ENCODE measurements at places on chromosomes 3 and 15.

DNA sequence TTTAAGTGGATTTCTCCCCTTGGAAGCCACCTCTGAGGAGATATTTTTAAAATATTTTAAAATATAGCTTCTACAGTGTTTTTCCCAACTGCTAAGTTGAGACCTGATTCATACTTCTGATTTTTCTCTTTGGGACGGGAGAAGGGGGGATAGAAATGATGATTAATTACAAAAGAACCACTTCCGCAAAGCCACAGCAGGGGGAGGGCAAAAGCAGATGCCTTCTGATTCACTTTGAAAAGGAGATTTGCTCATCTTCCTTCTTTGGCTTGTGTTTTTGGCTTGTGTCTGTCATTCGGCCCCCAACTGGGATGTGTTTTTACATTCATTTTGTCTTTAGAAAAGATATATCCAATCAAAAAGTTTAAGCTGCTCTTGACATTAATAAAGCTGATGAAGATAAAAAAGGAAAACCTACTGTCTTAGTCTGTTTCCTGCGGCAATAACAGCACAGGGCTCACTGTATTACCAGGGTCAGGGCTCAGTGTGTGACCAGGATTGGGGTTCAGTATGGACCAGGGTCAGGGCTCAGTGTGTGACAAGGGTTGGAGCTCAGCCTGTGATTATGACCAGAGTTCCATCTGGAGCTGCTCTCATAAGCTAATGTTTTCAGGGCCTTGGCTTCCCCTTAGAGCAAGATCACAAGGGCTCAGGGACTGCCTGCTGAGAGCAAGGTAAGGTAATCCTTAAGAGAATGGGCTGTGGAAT is 223.2 kb downstream of the MTHFS start:
- DNase-seq, result no peak

- DNase-seq, result no peak
Observed at GRCh38 chr15:40468898-40469331, 1.9 kb upstream of the CHST14 start.

DNA sequence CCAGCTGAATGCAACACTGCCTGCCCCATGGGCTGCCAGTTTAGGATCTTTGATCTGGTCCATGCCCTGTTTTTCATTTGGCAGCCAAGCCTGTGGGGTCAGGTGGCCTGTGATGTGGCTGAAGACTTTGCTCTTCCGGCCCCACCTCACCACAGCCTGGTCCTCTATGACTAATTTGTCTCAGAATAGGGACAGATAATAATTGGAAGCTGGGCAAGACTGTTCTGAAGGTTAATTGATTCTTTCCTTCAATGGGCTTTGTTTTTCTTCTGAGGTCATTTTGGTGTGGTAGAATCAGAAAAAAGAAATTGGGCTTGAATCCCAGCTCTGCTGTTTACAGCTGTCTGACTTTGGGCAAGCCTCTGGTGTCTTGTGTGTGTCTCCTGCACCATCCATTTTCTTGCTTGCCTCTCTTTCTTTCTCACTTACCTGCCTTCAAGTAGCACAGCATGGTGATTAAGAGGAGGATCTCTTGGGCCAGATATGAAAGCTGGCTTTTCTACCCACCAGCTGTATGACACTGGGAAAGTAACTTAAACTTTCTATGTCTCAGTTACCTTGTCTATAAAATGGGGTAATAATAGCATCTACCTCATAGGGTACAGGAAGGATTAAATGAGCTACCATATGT is 24.2 kb downstream of the ABHD2 start:
- DNase-seq, result no peak

- DNase-seq, result no peak
Observed at GRCh38 chr15:25743548-25744275, 119.4 kb downstream of the ATP10A start.

DNA sequence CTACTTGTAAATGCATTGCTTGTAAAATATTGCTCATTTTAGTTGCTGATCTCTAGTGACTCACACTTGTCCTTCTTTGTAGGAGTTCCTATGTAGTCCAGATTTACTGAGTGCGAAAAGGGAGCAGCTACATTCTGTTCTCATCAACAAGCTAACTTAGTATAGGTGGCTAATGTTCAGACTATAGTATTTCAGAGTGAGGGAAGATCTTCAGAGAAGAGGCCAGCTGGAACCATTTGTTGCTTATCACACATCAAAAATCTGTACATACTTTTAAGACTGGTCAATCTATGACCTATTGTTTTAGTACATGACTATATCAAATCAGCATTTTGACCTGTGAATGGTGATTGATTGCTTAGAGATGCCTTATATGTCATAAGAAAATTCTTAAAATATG is 71.3 kb upstream of the THSD4 start:
- no peak for DNase-seq

DNA sequence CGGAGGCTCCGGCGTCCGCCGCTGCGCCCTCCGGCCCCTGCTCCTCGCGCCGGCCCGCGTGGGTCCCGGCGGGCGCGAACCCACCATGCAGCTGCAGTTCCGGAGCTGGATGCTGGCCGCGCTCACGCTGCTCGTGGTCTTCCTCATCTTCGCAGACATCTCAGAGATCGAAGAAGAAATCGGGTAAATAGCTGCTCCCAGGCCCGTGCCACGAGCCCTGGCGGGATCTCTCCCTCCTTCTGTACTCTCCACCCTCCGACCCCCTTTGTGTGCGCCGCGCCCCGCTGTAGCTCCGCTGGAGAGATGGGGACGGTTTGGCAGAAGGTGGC is 263 bp downstream of the ST8SIA2 start:
- DNase-seq, result no peak

GRCh38 chr3:125146626-125147490 is 65.7 kb downstream of the SLC12A8 start:
- DNase-seq, result no peak

DNA sequence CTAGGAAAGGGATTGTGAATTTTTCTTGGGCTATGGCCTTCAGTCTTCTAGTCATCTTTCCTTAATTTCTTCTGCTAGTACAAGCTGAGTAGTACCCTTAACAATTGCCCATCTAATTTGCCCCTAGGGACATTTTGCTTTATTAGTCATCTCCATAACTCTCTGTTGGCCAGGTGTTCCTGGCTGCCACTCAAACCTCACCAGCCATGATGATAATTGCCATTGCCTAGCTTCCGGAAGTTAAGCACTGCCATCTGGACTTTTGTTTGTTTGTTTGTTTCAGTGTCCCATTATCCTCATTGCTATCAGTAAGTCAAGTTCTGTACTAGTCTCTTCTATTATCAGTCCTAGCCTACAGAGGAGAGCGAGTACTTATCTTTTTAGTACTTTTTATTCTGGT is 36.6 kb upstream of the UBL7 start:
- DNase-seq, result no peak

- DNase-seq, result no peak
Observed at GRCh38 chr15:93217343-93217742, 128.3 kb upstream of the RGMA start.

Data from mesothelial cell of epicardium (in vitro differentiated cells).